ENCODE measurements at places on chromosomes 7 and 10. TPM values are rescaled to one million over a fixed set of nuclear protein-coding genes. Genes with fewer than 3 reads are reported as not detected.

STEAP2 gene
- polyA plus RNA-seq, result 5.3 TPM

CLRN3 gene
- polyA plus RNA-seq, result 0.10 TPM

WNT16 gene
- polyA plus RNA-seq, result not detected

EPO gene
- polyA plus RNA-seq, result not detected

GTPBP10 gene
- 18.6 TPM for polyA plus RNA-seq

VSTM2A gene
- not detected for polyA plus RNA-seq

OR9A2 gene
- not detected for polyA plus RNA-seq

EGFR gene
- polyA plus RNA-seq, result 11.6 TPM

MYOZ1 gene
- 0.98 TPM for polyA plus RNA-seq

NME8 gene
- polyA plus RNA-seq, result 0.65 TPM

TSPAN14 gene
- polyA plus RNA-seq, result 40.9 TPM

ZNF316 gene
- 23.3 TPM for polyA plus RNA-seq

TAF5 gene
- polyA plus RNA-seq, result 2.3 TPM

SCRN1 gene
- 5.5 TPM for polyA plus RNA-seq

PHYHIPL gene
- 0.02 TPM for polyA plus RNA-seq

GIMAP5 gene
- 60.6 TPM for polyA plus RNA-seq

CYP2E1 gene
- 0.26 TPM for polyA plus RNA-seq

PYROXD2 gene
- 6.9 TPM for polyA plus RNA-seq

ITGB8 gene
- 1.5 TPM for polyA plus RNA-seq

KAZALD1 gene
- 6.5 TPM for polyA plus RNA-seq

CYP26A1 gene
- 0.02 TPM for polyA plus RNA-seq

ZNF804B gene
- polyA plus RNA-seq, result not detected

THNSL1 gene
- 2.2 TPM for polyA plus RNA-seq

SMKR1 gene
- polyA plus RNA-seq, result 1.7 TPM

OPALIN gene
- not detected for polyA plus RNA-seq

TMEM236 gene
- polyA plus RNA-seq, result 0.75 TPM

FAM25A gene
- polyA plus RNA-seq, result 0.45 TPM

VWDE gene
- 1.4 TPM for polyA plus RNA-seq

MLXIPL gene
- 10.0 TPM for polyA plus RNA-seq

DHX32 gene
- 19.7 TPM for polyA plus RNA-seq

RPS24 gene
- polyA plus RNA-seq, result 8,225 TPM

TAS2R3 gene
- not detected for polyA plus RNA-seq

TMEM140 gene
- polyA plus RNA-seq, result 35.2 TPM

SFRP5 gene
- polyA plus RNA-seq, result 0.93 TPM

ZEB1 gene
- 9.2 TPM for polyA plus RNA-seq

GBF1 gene
- 11.6 TPM for polyA plus RNA-seq

GIMAP1 gene
- polyA plus RNA-seq, result 5.7 TPM

FBXO24 gene
- polyA plus RNA-seq, result 0.30 TPM

HKDC1 gene
- polyA plus RNA-seq, result 4.6 TPM

OGA gene
- polyA plus RNA-seq, result 50.1 TPM

NRAP gene
- polyA plus RNA-seq, result 0.04 TPM

GRM3 gene
- not detected for polyA plus RNA-seq

STEAP1 gene
- 4.5 TPM for polyA plus RNA-seq

Data from lung (tissue), 17 donors.